ENCODE measurements at places on chromosomes 16 and 17. TPM values are rescaled to one million over a fixed set of nuclear protein-coding genes. Genes with fewer than 3 reads are reported as not detected.
A peak's percentile ranks its signal among the peaks of the same experiment; 100 is the strongest.

BCL6B gene
- total RNA-seq: 0.72 TPM

DNA sequence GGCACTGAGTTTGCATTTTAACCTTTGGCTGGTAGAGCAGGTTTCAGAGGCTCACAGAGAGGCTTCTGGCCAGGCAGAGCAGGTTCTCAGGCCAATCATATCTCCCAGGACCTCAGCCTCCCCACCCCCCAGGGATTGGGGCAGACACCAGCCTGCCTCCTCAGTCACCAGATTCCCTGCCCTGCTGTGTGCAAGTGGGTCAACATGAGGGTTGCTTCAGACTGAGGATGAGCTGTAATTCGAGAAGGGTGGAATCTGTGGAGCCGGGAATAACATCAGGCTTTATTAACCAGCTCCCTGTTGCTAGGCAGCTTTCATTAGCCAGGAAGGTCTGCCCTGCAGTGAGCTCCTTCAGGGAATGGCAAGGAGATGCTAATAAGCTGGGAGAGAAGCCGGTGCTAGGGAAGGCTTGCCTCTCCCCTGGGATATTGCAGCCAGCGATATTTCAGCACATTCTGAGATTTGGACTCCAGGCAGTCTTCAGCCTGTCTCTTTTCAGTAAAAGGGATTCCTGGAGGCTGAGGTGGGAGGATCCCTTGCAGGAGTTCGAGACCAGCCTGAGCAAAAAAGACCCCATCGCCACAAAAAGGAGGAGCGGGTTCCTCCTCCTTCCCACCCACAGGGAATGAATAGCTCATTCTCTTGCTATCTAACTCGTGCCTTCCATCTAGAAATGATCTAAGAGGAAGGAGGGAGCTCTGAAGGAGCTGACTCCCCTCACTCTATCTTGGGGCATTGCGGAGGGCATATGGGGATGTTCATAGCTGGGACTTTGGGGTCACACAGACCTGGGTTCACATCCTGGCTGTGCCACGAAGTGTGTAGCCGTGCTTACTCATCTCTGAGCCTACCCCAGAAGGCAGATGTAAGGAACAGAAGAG lies 10.7 kb downstream of the SGSM2 start:
- peak; percentile 81 for DNase-seq

DNA sequence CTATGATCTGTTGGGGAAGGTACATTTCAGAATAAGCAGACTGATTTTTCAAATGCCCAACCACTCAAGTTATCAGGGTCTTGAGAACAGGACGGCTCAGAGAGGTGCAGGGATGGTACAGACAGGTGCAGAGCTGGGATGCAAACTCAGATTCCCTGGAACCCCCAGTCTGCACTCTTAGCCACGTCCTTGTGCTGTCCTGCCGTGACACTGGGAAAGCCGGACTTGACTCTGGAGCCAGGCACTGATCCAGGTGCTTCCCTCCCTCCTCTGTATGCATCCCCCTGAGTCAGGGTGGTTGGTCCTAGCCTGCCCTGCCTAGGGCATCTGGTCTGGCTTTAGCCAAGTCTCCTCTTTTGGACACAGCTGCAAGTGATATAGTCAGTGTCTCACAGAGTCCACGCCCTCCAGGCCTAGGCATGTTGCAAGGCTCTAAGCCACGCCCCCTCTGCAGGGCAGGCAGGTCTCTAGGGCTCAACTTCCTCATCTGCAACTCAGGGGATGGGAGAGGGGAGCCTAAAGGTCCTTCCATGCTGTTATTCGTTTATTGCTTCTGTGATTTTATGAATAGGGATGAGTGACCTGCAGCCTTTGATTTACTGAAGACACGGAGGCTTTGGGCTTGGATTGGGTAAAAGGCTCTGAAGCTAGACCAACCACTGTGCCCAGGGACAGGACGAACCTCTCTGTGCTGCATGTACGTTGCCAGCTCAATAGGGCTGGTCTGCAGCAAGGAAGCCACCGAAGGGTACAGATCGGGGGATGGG lies 97.3 kb downstream of the SDK2 start:
- DNase-seq: peak; percentile 53

DNA sequence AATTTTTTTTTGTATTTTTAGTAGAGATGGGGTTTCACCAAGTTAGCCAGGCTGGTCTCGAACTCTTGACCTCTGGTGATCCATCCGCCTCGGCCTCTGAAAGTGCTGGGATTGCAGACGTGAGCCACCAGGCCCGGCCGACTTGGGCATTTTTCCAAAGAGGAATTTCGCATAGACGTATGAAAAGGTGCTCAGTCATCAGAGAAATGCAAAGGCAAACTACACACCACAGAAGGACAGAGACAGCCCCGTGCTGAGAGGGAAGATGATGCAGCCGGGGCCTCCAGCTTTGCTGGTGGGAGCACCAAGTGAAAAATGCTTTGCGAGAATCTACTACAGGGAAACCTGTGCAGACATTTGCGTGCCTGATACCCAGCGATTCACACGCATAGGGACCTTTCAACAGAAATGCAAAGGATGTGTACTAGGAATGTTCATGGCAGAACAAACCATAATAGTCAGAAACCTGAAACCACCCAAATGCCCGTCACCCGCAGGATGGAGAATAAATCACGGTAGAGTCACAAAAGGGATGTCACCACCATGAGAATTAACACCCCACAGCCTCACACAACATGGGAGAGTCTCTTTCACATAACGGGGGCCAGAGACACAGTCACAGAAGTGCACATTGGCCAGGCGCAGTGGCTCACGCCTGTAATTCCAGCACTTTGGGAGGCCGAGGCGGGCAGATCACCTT lies 5.2 kb downstream of the RAB40B start:
- DNase-seq: no peak

DNA sequence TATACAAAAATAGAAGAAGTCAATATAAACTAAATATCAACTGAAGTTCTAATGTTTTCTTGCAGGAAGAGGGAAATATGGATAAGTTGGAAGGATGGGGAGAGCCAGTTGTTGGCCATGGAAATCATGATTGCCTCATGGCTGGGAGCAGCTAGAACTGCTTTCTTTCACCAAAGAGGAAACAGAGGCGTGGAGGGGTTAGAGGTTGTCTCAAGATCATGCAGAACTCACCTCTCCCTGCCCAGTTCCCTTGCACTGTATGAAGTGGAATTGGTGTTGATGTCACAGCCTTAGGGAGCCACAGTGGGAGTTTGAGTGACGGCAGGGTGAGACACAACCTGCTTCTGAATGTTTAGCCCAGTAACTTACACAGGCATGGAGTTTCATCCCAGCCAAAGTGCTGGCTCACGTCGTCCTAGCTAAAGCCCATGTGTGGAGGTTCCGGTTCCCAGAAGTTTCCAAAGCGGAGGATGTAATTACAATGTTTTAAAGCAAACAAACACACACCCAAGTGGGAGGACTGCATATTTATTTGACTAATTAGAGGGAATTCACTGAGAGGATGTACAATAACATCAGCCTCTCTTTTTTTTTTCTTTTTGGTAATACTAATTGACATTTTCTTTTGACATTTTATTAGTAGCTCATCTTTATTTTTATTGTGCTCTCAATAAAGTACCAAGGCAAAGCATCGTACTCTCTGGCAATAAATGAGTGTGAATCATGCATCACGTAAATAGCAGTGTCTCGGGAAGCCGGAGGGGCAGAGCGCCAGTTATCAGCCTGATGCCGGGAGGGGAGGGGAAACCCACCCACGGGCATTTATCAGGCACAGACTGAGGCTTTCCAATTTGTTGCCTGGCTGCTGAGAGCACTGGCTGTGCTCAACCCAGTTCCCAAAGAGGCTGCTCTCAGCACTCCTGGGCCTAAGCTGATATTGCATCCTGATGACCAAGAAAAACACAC lies 118.7 kb upstream of the CDH5 start:
- peak; percentile 78 for DNase-seq

SLC38A8 gene
- total RNA-seq: not detected

DNA sequence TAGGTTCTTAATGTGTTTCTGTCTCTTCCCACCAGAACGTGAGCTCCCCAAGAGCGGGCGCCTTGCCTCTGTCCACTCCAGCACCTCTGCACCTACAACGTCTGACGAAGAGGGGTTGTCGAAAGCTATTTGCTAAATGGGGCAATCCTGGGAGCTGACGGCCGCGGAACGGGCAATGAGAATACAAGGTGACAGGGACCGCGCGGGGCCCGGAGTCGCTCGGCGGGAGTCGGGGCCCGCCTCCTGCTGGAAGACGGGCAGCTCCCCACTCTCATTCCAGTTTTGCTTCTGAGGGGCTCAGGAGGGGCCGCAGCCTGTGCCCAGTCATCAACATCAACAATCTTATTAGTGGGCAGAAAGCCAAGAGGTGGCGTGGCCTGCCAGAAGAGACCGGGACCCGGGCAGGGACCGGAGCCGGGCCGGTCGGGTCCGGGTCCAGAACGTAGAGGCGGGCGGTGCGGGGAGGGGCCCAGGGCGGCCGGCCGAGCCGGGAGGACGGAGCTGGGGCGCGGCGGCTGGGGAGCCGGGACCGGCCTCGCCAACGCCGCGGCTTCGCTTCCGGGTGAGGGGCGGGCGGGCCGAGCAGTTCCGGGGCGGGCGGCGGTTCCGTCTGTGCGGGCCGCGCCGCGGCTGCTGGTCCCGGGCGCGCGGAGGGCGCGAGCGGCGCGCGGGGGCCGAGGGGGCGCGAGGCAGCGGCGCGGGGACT lies at the start of gene MOSMO:
MOSMO (plus strand) TSS at position 603 of the 706 bp plus-strand sequence. CDS start 191 bp downstream, outside the sequence.
- peak; percentile 94 for DNase-seq

- DNase-seq: no peak
These were observed 4.5 kb upstream of the MMP28 start for GRCh38 chr17:35799942-35800341.

GRCh38 chr17:29570521-29570920 lies 2.0 kb downstream of the TP53I13 start:
- DNase-seq: peak; percentile 80

DNA sequence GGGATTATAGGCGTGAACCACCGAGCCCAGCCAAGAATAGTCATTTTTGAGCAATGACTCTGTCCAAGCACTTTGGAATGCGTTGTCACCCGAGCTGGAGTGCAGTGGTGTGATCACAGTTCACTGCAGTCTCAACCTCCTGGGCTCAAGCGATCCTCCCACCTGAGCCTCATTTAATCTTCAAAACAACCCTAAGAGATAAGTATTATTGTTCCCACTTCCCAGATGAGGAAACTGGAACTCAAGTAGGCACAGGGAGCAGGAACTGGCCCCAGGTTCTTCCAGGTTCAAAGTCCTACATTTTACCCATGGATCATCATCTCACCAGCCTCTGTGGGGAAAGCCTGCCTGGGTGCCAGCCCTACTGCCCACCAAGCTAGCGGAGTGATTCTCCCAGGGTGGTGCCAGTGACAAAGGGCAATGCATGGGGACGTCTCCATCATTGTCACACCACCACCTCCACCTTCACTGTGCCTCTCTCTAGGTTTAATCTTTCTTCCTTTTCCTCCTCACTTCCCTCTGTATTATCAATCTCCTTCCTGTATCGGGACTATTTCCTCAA lies 11.3 kb upstream of the RNF157 start:
- peak; percentile 56 for DNase-seq

CA5A gene
- total RNA-seq: not detected

DNA sequence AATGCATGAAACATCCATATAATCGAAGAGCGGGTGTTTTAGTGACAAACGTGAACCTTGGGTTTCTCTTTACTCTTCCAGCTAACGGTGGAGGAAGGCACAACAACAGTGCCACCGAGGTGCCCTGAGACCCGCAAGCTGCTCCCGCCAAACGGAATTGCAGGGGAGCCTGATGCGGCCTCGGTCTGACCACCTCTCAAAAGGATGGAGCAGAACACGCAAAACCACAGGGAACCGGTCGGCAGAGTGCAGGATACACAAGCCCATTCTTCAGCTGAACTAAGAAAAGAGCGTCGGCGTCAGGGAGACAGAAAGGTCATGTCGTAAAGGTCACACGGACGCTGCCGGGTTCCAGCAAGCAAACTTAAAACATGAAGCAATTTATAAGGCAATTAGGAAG lies 109.5 kb upstream of the ZNF750 start:
- no peak for DNase-seq

DNA sequence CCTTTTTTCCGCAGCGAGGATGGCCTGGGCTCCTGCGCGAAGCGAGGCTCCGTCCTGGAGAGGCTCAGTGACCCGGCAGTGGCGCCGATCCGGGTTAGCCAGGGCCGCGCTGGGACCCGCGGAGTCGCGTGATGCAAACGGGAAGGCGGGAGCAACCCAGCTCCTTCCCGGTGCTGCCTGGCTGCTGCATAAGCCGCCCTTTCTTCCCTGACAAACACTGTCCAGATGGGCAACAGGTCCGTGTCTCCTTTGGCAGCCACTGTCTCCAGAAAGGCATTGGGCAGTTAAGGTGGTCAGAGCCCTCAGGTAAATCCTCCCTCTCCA lies 21.8 kb upstream of the ZNHIT3 start:
- no peak for DNase-seq

DNA sequence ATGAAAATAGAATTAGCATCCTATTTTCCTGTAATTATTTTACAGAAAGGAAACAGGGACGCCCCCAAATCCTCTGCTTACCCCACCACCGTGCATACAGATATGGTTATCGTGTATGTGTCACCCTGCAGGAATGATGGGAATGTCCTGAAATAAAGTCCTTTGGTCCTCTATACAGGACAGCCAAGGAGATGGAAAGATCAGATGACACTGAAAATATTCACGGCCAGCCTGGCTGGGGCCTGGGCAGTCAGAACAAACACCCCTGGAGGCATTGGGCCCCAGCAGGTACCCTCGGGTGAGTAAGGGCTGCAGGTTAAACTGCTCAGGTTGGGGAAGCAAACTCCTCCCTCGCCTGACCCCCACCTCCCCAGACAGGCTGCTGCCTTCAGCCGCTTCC lies 368.0 kb downstream of the FOXL1 start:
- DNase-seq: no peak

RUNDC3A gene
- 16.3 TPM for total RNA-seq

DNA sequence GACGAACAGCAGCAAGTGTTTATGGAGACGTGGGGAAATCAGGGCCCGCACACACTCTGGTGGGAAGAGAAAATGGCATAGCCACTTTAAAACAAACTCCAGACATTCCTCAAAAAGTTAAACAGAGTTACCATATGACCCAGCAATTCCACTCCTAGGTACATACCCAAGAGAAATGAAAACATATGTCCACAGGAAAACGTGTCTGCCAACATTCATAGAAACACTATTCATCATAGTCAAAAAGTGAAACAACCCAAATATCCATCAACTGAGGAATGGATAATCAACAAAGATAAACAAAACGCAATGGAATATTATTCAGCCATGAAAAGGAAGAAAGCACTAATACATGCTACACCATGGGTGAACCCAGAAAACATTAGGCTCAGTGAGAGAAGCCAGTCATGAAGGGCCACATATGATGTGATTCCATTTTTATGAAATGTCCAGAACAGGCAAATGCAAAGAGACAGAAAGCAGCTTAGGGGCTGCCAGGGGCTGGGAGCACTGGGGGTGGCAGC lies 32.8 kb downstream of the ADCY9 start:
- DNase-seq: no peak

DNA sequence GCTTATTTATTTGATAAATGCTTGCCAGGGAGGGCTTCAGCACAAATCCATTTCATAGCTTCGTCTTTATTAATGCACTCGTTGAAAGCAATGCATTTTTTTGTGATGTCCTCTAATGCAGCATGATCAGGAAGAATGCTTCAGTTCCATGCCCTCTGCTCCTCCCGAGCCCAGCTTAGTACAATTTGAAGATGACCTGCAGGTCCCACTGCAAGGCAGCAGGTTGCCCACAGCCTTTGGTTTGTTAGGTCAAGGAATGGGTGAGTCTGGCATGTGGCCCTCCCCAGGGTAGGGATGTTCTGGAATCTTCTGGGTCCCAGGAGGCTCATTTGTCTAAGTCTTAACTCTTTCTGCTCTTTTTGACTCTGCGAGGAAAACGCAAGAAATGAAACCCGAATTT lies 49.4 kb upstream of the MARCHF10 start:
- no peak for DNase-seq
